ENCODE measurements at places on chromosomes 4 and X. TPM values are rescaled to one million over a fixed set of nuclear protein-coding genes. Genes with fewer than 3 reads are reported as not detected.

DNA sequence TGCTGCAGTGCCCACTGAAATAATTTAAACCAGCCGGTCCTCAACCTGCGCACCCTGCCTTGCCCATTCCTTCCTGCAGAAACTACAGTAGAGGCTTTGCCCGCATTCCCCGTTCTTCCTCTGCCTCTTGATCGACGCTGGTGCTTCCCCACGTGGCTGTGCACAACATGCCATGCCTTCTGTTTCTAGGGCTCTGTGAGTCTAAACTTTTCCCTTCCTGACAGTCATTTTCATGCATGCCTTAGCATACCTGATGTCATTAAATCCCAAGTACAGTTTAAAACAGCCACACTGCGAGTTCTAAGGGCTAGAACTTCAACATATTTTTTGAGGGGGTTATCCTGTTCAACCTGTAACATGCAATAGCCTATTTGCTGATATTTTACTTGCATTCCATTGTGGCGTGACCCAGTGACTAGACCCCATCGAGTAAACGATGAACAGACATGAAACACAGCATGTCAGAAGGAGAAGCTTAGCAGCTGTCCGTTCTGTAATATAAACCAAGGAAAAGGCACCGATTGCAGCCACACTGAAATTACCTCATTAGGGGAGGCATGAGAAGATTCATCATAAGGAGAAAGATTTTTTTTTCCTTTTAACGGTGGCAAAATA lies 232.5 kb downstream of the ARHGAP10 start:
- no peak overlapping the region for H3K27ac ChIP-seq
- no peaks in the 10 kb centered on the region for H3K27me3 ChIP-seq
- H3K4me1 ChIP-seq: no peaks in the 10 kb centered on the region
- H3K36me3 ChIP-seq: peaks cover 5% of the 10 kb centered on the region

GRCh38 chrX:148133105-148133725 lies 152.1 kb downstream of the FMR1NB start:
- no peaks in the 10 kb centered on the region for H3K27me3 ChIP-seq
- H3K27ac ChIP-seq: no peak overlapping the region
- no peak overlapping the region for H3K4me3 ChIP-seq
- no peaks in the 10 kb centered on the region for H3K4me1 ChIP-seq
- no peak for DNase-seq

- no peaks in the 10 kb centered on the region for H3K4me1 ChIP-seq
- H3K4me3 ChIP-seq: no peak overlapping the region
- peaks cover 2% of the 10 kb centered on the region for H3K36me3 ChIP-seq
These were observed 43.2 kb upstream of the NKX1-1 start for GRCh38 chr4:1449475-1449832.

DNA sequence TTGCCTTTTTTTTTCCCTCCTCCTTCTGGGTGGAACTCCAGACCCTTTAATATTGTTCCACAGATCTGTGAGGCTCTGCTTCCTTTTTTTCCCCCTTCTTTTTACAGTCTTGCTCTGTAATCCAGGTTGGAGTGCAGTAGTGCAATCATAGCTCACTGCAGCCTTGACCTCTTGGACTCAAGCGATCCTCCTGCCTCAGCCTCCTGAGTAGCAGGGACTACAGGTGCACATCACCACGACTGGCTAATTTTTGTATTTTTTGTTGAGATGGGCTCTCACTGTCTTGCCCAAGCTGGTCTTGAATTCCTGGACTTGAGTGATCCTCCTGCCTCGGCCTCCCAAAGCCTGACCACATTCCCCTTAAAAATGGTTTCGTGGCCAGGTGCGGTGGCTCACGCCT lies 26.8 kb downstream of the NSD2 start:
- H3K36me3 ChIP-seq: peaks cover 28% of the 10 kb centered on the region
- no peak overlapping the region for H3K4me3 ChIP-seq
- H3K4me1 ChIP-seq: peaks cover 48% of the 10 kb centered on the region
- no peak for DNase-seq

DNA sequence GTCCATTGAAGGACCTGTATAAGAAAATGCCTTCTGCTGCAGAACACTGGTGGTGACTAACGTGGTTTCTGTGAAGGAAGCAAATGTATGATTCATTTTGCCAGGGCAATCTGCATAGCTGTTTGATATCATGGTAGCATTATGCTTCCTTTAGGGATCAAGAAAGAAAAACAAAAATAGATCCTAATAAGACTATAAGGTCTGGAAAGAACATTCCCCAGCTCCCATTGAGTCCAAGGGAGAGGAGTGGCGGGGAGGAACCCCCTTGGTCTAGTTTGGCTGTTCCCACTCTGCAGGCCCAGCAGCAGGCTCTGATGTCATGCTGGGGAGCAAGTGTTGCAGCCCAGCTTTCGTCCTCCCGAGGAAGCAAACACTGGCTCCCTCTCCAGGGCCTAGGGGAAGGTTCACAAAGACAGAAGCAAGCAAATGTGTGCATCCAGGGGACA lies 154.5 kb upstream of the GALNT7 start:
- H3K4me3 ChIP-seq: no peak overlapping the region
- H3K4me1 ChIP-seq: no peaks in the 10 kb centered on the region
- H3K27ac ChIP-seq: no peak overlapping the region
- no peak for DNase-seq
- H3K36me3 ChIP-seq: no peaks in the 10 kb centered on the region

DNA sequence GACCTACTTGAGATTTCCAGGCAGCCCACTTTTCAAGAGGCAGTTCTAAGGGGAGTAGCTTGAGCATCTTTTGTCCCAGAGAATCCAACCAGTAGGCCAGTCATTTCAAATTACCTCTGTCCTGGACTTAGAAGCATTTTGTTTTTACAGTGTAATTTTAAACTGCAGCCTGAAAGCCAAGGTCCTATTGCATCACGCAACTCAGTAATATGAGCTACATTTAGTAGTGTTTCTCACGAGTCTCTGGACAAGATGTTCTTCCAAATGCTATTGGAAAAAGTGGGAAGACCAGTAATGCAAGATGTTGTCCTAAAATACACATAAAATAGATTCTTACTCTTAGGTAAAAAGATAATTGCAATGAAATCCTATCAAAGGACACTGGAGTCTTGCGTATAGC lies 182.5 kb upstream of the ARX start:
- H3K27me3 ChIP-seq: no peaks in the 10 kb centered on the region
- no peaks in the 10 kb centered on the region for H3K36me3 ChIP-seq
- H3K4me1 ChIP-seq: no peaks in the 10 kb centered on the region
- H3K27ac ChIP-seq: no peak overlapping the region

DNA sequence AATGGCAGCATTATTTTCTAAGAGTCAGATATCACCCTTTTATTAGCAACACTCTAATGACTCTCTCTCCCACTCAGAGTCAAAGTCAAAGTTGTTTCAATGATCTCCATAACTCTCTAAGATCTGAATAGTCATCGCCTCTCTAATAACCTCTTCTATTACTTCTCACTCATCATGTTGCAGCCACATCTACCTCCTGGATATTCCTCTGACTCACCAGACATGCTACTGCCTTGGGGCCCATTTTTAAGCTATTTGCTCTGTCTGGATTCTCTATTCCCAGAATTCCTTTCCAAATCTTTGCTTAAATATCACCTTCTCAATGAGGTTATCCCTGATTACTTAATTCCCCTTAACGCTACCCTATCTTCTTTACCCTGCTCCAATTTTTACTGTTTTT lies 391.8 kb upstream of the MAGEB16 start:
- H3K36me3 ChIP-seq: no peaks in the 10 kb centered on the region
- no peaks in the 10 kb centered on the region for H3K4me1 ChIP-seq
- H3K27me3 ChIP-seq: no peaks in the 10 kb centered on the region
- no peak for DNase-seq
- H3K4me3 ChIP-seq: no peak overlapping the region

DNA sequence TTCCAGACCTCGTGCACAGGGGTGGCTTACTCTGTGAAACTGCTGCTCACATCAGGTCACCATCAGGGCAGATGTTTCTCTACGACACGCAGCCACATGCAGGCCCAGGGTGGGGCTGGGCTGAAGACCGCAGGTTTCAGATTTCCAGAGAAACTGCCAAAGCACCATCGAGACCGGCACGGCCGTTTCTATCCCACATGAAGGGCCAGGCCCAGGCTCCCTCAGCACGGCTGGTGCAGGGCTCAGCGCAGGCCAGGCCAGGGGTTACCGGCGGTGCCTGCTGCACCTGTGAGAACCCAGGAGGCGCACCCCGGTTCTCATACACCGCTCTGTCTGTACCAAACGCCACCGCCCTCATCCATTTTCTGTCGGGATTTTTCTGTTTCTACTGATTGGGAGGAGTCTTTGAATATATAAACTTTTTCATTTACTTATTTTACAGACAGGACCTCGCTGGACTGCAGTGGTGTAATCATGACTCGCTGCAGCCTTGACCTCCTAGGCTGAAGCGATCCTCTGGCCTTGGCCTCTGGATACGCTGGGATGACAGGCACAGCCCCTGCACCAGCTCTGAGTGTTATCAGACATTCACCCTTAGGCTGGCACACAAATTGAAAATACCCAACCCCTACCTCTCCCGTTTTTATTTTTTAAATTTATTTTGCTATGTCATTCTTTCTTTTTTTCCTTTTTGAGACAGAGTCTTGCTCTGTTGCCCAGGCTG lies 17.1 kb downstream of the CTBP1 start:
- no peaks in the 10 kb centered on the region for H3K4me1 ChIP-seq
- no peaks in the 10 kb centered on the region for H3K27me3 ChIP-seq
- DNase-seq: no peak
- H3K27ac ChIP-seq: peak overlapping the region; percentile 40

GRCh38 chrX:10633722-10634121 lies 13.3 kb upstream of the MID1 start:
- no peaks in the 10 kb centered on the region for H3K4me1 ChIP-seq
- no peaks in the 10 kb centered on the region for H3K27me3 ChIP-seq
- H3K27ac ChIP-seq: no peak overlapping the region
- H3K4me3 ChIP-seq: no peak overlapping the region

DNA sequence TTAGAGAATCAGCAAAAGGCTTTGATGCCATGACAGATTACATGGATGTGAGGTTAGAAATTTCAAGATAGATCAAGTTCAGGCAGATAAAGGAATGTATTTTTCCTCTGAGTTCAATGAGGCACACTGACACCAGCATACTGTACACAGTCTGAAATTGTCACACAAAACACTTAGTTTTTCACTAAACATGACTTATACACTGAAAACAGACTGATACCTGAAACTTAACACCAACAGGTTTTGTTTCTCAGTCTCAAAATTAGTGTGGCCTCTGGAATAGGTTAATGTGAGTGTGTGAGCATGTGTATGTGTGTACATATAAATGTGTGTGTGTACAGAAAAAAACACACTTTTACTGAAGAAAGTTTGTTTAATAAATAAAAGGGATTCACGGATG lies 129.9 kb upstream of the SLITRK2 start:
- no peaks in the 10 kb centered on the region for H3K4me1 ChIP-seq
- H3K27me3 ChIP-seq: no peaks in the 10 kb centered on the region
- no peak overlapping the region for H3K4me3 ChIP-seq
- no peaks in the 10 kb centered on the region for H3K36me3 ChIP-seq

DNA sequence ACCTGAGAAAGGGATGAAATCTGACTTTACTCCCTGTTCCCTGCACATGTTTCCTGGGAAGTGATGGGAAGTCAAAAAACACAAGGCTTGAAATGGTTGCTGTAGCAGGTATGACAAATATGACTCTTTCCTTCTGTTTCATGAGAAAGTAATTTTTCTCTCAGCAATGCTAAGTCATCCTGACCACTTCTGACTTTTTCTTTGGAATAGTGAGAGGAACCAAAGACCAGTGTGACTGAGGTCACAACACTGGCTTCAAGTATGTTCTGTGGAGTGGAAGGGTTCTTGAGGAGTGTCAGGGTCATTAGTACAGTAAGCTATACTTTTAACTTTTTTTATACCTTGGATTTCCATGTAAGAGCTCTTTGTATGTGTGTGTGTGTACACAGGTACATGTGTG lies 225.3 kb downstream of the PPP3CA start:
- H3K27me3 ChIP-seq: no peaks in the 10 kb centered on the region
- H3K27ac ChIP-seq: no peak overlapping the region

DNA sequence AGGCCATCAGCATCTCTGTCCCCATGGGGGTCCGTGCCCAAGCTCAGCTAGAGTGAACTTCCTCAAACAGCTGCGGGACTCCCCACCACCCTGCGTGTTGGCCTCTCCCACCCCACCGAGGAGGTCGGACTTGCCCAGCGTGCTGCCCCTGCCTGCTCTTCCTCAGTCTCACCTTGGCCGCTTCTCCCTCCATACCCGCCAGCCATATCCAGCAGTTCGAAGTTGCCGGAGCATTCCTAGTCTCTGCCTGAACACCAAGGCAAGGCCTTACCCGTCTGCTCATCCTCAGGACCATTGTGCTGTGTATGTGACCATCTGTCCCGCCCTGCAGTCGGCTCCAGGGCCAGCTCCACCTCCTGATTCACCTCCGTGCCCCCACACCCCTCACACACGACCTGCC lies 84.5 kb downstream of the WFS1 start:
- no peaks in the 10 kb centered on the region for H3K36me3 ChIP-seq
- no peak overlapping the region for H3K4me3 ChIP-seq
- H3K27ac ChIP-seq: no peak overlapping the region

The HPSE gene
- total RNA-seq: 23.1 TPM

The EBP gene
- total RNA-seq: 178 TPM

The BANK1 gene
- not detected for total RNA-seq

The RAB9A gene
- 11.8 TPM for total RNA-seq

The DMRTC1B gene
- total RNA-seq: not detected
